ENCODE measurements at places on chromosomes 2 and 18.

GRCh38 chr2:19536136-19536535 is 177.7 kb upstream of the OSR1 start:
- no peak for DNase-seq

GRCh38 chr2:128591022-128591860 is 272.6 kb upstream of the HS6ST1 start:
- DNase-seq, result no peak

GRCh38 chr18:11654736-11655605 is 34.1 kb upstream of the GNAL start:
- DNase-seq, result peak; percentile 25

DNA sequence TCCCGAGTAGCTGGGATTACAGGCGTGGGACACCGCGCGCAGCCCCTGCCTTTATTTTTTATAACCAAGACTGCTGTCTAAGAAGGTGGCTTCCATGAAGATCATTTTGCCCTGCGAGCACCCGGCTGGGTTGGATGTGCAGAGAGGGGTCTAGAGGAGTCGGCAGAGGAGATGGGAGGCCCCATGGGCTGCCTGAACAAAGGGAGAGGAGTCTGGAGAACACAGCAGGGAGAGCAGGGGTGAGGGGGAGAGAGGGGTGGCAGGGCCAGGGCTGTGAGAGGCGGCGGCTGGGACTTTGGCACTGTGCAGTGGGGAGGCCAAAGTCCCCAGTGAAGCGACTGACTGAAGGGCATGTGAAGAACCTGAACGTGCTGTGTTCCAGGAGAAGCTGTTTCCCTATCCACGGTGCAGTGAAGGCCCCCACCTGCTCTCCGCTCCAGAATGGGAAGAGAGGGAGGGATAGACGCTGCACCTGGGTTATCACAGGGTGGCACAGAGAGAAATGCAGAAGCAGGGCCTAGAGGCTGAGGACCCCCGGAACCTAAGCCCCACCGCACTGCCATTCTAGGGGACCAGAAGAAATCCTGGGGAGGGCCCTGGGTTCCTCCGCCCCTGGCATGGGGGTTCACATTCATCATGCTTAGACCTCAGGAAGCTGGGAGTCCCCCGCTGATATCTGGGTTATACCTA is 24.8 kb upstream of the FOSL2 start:
- DNase-seq, result no peak

DNA sequence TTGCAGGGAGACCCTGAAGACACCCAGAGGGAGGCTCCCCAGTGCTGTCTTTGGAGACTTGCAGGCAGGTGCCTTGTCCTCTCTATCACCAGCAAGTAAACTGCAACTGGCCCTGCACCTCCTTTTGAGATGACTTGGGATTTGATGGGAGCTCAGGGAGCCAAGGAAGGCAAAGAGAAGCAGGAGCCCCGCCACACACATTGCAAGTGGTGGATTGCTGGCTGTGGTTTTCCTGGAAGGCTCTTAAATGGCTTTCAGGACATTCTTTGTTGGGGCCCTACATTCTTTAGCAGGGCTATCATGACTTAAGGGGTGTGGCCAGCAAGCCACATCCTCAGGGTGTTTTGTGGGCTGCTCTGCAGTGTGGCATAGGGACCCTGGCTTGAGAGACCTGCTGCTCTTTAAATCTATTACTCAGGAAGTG is 39.9 kb upstream of the CDC42EP3 start:
- no peak for DNase-seq

DNA sequence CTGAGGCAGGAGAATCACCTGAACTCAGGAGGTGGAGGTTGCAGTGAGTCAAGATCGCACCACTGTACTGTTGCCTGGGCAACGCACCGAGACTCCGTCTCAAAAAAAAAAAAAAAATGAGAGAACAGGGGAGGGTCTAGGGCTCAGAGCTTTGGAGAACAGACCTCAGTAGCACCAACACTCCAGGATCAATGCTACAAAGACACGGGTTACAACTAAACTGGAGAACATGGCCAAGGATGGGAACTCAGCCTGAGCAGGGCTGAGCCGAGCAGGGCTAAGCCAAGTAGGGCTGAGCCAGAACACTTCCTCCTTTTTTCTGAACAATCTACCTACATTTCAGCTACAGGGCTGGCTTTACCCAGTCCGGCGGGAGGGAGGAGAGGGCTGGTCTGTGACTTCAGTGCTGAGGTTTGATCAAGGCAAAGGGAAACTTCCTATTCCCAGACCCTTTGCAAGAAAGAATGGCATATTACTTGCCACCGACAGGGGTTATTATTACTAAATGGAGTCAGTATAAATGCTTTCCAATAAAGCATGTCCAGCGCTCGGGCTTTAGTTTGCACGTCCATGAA is 2.9 kb upstream of the CASP8 start:
- no peak for DNase-seq

GRCh38 chr18:64149916-64150438 is 1.1 kb upstream of the LINC00305 start:
- no peak for DNase-seq

GRCh38 chr2:2022941-2023586 is 278.7 kb upstream of the PXDN start:
- no peak for DNase-seq

DNA sequence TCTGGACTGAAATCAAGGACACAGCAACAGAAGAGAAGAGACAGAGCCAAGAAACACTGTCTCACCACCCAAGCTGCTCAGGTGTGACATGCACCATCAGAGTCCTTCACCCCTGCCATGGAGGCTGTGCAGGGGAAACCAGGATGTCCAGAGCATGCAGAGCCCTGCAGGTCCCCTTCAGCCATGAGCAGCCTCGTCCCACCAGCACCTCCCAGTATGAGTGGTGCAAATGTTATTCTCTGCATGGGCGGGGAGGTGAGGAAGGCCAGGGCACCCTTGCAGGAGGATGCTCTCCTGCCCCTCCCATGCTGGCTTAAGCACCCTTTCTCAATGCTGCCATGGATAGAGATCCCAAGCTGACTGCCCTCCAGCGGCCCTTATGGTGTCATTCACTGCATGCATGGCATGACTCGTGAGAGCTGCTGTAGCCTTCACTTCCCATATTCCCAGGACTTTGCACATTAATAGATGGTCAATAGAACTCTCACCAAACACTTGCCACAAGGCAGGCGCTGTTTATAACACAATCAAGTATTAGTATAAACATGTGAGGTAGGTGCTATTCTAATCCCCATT is 171.0 kb downstream of the ANAPC1 start:
- DNase-seq, result no peak

DNA sequence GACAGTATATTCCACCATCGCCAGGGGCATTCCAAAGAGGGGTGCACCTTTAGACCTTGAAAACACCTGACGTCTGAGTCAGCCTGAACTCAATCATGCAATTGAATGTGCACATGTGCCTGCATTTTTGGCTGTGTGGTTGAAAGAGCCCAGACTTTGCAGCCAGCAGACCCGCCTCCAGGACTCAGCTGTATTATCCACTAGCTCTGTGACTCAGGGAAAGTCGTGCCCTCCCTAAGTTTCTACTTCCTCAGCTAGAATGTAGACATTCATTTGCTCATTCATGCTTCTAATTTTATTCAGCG is 94.2 kb downstream of the LRRC30 start:
- DNase-seq, result no peak

GRCh38 chr2:182784777-182785176 is 68.7 kb downstream of the DNAJC10 start:
- DNase-seq, result peak; percentile 36

DNA sequence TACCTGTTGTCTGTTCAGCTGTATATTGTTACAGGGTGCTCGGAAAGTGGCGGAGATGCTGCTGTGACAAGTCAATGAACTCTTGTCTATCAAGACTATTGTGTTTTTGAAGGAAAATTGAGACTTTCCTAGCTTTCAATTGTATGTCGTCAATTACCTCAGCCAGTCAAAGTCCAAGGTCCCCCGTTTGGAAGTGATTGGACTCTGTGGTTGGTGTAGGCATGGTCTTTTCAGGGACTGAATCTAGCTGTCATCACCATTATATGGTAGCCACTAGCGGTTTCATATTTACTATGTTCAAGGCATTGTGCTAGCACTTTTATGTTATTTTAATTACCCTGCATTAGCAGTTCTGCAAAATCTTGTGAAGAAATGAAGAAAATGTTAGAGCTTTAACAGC is 54.9 kb downstream of the XRCC5 start:
- DNase-seq, result no peak

DNA sequence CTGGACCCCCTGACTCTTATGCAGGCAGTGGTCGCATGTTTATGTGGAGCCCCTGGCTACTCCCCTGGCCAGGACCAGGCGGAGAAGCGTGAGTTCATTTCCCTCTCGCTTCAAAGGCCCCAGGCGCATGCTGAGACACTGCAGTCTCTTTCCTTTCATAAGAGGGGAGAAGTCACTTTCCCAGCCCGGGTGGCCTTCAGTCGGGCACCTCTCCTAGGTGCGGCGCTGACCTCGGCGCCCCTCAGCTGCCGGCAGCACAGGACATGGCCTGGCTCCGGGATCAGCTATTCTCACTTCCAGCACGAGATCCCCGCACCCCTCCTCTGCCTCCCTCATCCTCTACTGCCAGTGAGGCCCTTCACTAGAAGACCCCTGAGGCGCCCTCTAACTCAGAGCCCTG is 184.7 kb upstream of the PXDN start:
- no peak for DNase-seq

DNA sequence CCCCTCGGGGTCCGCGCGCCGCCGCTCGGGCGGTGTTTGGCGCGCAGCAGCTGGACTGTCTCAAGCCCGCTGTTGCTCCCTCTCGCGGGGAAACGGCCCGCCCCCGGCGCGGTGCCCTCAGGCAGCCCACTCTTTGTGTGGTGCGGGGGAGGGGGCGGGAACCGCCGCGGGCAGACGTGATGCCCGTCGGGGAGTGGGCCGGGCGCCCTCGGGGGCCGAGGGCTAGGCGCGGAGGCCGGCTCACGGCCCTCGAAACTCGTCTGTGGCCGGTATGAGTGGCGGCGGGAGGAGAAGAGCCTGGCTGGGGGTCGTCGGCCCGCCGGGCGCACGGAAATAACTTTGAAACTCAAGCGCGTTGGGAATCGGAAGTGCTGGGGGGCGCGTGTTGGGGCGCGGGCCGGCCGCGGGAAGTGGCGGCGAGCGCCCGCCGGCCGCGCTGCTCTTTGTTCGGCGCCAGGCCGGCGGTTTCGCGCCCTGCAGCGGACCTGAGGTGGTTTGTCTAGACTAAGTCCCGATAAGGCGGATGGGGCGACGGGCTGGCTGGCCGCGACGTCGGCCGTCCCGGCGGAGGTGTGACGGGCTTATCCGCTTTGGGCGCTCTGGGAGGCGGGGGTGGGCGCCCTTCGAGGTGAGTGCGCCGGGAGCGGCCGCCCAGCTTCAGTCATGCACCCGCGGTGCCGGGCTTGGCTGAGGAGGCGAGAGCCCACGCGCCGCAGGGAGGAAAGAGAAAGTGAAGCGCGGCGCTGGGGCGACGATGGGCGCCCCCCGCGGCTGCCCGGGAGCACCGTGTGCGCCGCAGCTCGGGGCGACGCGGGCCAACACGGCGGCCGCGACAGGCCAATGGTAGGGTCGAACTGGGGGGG is 679 bp downstream of the PTMA start:
- DNase-seq, result no peak

GRCh38 chr2:189830510-189830909 is 46.3 kb downstream of the PMS1 start:
- no peak for DNase-seq

DNA sequence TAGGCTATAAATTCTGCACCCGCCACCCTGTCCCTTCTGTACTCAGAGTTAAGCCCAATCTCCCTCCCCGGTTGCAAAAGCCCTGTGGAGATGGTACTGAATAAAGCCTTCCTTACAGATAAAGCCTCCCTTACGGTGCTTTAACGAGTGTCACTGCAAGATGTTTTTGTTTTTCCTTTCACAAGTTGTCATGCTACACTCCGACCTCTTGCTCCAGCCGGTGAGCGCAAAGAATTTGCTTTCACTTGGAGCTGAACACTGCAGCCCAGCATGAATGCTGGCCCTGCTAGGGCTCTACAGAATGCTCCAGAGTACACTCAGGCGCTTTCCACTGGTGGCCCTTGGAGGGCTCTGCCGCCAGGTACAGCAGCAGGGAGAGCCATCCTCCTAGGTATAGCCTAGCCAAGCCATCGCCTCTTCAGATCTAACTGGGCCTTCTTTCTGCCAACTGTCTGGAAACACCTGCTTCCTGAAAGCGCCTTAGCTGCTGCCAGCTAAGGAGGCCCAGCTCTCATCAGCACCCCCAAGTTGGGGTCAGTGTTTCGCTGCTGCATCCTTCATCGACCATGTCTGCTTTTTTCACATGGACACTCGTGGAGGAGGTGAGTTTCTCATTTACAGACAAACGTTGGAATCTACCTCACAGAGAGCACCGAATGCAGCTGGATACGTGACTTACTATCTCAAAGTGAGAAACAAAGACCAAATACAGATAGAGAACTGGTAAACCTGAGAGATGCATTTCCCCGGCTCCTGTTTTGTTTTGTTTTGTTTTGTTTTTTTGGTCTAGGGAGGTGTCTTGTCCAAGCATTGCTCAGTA is 13.4 kb upstream of the CREG2 start:
- no peak for DNase-seq

DNA sequence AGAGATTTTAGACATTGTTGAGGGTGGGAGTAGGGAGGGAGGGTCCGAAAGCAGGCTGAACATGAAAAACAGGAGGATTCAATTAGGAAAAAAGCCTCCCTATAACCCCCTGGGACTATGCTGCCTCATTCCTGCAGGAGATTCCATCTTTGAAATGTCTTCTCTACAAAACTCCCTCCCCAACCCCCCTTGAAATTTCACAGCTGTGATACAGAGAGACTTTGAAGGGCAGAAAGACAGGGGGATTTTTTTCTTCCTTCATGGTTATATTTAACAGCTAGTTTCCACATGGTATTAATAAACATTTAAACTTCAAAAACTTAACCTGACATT is 57.6 kb downstream of the TRIB2 start:
- DNase-seq, result no peak

GRCh38 chr2:3073704-3074103 is 303.9 kb downstream of the EIPR1 start:
- DNase-seq, result no peak

DNA sequence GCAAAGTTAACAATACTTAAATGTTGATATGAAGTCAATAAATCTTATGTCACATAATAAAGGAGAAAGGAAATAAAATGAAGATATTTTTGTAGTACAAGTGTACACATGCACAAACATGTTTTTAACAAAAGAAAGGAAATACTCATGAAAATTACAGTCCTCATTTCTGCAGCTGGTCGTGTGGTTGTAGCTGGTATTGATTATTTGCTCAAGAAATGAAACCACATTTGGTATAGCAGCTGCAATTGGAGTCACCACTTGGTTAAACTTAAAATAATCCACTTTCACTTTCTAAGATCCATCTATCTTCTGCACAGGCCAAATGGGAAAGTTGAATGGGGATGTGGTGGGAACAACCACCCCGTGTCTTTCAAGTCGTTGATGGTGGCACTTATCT is 580.5 kb upstream of the NRXN1 start:
- DNase-seq, result no peak

Measured in midbrain (tissue), 1 donor.